ENCODE measurements at places on chromosomes 16 and 17.

GRCh38 chr17:71495420-71495819 is 625.4 kb upstream of the SOX9 start:
- no peak for DNase-seq

DNA sequence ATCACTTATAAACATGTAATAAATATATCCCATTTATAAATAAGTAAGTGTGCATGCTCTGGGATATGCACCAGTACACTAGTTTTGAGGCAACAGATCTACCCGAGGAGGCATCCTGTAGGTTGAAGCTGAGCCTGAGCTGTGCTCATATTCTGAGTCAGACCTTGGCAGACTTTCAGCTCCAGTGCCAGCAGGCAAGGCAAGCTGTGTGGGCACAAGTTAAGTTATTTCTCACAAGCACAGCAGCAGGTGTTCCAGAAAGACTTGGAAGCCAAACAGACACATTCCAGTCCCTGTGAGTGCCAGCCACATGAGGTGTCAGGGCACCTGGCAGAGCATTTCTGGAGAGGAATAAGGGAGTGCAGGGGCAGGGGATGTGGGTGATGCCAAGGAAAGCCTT is 1.3 kb upstream of the CLEC19A start:
- DNase-seq, result no peak

DNA sequence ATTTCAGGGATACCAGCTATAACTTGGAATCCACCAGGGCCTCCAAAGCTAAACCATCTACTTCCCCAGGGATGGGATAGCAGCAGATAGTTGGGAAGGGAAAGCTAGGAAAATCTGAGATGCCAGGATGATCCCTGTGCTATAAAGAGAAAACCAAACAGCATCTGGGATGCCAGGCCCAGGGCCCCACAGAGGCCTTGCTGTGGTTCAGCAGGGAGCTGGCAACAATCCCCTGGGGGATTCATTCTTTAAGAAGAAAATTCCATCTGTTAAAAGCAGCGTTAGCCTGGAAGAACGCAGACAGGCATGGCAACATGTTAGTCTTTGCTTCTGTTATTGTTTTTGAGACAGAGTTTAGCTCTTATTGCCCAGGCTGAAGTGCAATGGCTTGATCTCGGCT is 16.6 kb downstream of the MYO18A start:
- DNase-seq, result no peak

- DNase-seq, result no peak
These were observed 500.2 kb downstream of the SHISA9 start for GRCh38 chr16:13401641-13402040.

DNA sequence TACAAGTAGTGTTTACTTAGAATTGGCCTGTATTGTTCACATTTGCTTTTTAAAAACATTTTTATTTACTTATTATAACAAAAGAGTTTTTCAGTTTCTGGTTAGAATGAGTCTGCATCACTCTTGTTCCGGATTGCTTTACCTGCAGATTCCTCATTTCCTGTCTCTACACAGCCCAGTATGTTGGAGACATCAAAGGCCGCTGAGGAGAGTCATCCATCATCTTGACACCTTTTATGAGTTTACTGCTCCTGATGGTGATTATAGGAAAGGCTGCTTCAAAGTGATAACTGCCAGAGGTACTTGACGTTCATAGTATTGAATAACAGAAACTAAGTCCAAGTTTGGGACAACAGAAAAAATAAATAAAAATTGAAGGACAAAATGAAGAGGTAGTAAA is 490.5 kb upstream of the CA10 start:
- DNase-seq, result no peak

GRCh38 chr16:11470676-11471415 is 115.9 kb downstream of the LITAF start:
- DNase-seq, result no peak

DNA sequence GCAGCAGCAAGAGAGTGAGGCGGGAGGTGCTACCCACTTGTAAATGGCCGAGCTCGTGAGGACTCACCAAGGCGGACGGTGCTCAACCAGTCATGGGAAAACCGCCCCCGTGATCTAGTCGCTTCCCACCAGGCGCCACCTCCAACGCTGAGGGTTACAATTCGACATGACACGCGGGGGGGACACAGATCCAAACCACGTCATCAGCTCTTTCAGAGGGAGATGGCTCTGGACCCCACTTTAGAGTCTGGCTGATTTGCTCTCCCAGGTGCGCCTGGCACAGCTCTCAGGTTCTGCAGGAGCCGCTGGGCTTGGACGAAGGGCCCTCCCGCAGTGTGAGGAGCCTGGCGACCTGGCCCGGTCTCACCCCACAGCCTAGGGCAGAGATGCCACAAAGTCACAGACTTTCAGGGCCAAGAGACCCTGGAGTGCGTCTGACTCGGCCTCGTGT is 21.1 kb upstream of the DOC2B start:
- no peak for DNase-seq

DNA sequence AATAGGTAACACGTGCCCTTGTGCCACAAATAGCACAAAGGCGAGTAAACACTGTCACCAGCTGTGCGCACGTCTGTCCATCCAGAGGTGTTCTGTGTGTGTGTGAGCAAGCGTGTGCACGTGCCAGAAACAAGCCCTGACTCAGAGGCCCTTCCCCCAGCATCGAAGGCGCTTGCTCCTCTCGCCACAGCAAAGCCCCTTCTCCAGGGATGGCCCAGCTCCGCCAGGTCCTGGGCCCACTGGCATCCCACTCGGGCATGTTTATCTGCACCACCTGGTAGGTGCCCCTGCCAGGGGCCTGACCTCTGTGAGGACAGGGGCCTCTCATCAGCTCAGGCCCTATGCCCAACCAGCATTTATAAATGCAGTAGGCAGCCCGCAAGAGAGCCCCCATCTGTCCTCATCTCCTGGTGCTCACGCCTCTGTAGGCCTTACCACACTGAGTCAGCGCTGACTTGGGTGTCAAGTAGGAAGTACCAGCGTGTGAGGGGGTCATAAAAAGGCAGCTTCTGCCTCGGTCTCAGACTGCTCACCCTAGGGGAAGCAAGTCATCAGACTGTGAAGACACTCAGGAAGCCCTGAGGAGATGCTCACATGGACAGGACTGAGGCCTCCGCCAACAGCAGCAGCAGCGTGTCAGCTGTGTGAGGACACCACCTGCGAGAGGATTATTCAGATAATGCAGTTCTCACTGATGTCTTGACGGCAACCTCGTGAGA is 10.8 kb downstream of the TMEM235 start:
- DNase-seq, result peak; percentile 76

DNA sequence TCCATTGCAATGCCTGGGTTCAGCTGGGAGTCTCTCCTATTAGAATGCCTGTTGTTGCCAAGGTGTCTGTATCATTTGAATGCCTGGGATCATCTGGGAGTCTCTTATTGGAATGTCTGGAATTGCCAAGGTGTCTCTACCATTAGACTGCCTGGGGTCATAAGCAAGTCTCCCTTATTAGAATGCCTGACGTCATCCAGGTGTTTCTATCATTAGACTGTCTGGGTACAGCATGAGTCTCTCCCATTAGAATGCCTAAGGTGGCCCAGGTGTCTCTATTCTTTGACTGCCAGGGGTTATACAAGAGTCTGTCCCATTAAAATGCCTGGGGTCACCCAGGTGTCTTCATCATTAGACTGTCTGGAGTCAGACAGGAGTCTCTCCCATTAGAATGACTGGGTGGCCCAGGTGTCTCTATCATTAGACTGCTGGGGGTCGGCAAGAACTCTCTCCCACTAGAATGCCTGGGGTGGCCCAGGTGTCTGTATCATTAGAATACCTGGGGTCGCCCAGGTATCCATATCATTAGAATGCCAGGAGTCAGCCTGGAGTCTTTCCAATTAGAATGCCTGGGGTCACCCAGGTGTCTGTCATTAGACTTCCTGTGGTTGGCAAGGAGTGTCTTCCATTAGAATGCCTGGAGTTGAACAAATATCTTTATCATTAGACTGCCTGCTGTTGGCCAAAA is 2274.0 kb downstream of the TP53TG3F start:
- no peak for DNase-seq

DNA sequence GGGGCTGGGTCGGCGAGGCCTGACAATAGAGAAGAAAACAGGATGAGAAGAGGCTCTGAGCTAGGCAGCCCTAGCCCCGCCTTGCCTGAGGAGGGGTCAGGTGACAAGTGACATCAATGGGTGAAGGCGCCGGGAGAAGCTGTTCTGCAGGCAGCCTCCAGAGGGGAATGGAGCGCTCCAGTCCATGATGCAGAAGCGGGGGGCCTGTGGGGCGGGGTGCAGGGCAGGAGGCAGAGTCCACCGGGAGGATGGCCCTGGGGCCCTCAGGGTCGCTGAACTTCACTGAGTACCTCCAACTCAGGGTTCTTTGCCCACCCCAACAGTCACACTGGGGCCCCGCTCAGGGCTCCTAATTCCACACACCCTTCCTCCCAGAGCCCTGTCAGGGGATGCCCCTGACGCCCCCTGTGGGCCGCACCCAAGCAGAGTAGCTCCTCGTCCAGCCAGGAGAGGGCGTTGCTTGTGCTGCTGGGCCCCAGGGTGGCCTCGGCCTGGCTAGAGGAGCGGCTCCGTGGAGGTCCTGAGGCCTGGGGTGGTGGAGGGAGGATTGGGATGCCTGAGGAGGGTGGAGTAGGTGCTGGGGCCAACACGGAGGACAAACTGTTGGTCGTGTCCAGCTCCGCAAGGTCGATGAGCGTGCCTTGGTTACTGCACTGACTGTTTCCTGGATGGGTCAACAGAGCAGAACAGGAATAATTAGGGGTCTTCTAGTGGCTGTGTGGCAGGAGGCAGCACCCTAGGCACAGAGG is 20.8 kb downstream of the GGA3 start:
- peak; percentile 49 for DNase-seq

GRCh38 chr17:9169116-9169515 is 147.8 kb downstream of the NTN1 start:
- no peak for DNase-seq

GRCh38 chr17:55278173-55278961 is 13.6 kb downstream of the HLF start:
- no peak for DNase-seq

- no peak for DNase-seq
These were observed 34.6 kb downstream of the CYTH1 start for GRCh38 chr17:78747488-78747887.
